ENCODE measurements at places on chromosomes 3 and 15. TPM values are rescaled to one million over a fixed set of nuclear protein-coding genes. Genes with fewer than 3 reads are reported as not detected.

GRCh38 chr15:64013179-64014062 is 32.9 kb downstream of the DAPK2 start:
- DNase-seq, result no peak

Gene GP5
- not detected for total RNA-seq

Gene OXTR
- 0.79 TPM for total RNA-seq

DNA sequence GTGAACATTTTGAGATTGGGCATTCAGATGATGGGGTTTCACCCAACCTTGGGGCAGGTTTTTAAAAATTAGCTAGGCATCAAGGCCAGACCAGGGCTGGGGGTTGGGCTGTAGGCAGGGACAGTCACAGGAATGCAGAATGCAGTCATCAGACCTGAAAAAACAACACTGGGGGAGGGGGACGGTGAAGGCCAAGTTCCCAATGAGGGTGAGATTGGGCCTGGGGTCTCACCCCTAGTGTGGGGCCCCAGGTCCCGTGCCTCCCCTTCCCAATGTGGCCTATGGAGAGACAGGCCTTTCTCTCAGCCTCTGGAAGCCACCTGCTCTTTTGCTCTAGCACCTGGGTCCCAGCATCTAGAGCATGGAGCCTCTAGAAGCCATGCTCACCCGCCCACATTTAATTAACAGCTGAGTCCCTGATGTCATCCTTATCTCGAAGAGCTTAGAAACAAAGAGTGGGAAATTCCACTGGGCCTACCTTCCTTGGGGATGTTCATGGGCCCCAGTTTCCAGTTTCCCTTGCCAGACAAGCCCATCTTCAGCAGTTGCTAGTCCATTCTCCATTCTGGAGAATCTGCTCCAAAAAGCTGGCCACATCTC is 6.1 kb downstream of the RHO start:
- DNase-seq, result no peak

DNA sequence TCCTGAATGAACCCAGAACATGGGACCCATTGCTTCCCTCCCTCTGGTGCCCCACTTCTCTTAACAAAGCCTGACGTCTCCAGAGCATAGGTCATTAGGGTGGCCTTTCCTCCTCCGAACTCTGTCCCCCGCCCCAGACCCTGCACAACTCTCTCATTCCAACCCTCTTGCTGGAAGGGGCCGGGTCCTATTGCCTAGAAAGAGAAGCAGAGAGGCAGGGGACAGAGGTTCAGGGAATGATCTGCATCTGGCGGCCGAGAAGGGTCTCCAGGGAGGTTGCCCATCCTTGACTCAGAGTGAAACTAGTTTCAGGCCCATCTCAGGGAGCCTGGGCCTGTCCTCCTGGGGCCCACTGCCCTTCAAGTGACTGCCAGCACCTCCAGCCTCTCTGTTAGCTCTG is 79.0 kb downstream of the LINGO1 start:
- no peak for DNase-seq

GRCh38 chr3:70811880-70812279 is 499.4 kb upstream of the MDFIC2 start:
- no peak for DNase-seq

Gene ACKR2
- 2.4 TPM for total RNA-seq

DNA sequence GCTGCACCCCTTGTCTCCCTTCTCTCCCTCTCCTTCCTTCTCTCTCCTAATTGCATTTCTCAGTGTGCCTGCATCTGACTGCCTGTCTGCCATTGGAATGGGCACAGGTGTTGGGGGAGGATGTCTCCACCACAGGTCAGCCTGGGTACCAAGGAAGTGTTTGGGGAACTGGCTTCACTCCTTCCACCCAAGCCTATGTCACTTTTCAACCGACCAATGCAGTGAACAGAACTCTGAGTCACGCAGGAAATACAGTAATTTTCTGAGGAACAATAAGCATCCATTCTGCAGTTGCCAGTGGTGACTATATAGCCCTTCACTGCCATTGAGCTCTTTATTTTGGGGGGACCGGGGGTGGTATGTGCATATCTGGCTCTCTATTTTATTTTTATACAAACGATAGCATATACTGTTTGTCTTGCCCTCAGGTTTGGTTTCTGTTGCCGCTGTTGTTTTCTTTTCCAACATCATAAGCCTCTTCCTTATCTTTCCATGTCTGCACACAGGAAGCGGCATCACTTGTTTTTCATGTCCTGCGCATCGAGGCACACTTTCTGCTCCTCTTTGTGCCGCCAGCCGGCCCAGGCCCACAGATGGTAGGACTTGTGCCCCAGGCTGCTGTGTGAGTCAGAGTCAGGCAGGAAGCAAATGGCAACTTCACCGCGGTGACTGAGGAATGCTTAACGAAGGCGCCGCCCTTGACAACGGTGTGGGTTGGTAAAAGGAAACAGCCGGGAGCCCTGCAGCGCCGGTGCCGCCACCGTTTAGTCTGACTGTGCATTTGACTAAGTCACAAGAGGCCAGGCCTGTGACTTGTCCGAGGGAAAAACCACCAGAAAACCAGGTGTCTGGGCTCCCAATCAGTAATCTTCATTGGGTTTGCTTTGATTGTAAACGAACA is 21.1 kb upstream of the CDCP1 start:
- DNase-seq, result peak; percentile 80

DNA sequence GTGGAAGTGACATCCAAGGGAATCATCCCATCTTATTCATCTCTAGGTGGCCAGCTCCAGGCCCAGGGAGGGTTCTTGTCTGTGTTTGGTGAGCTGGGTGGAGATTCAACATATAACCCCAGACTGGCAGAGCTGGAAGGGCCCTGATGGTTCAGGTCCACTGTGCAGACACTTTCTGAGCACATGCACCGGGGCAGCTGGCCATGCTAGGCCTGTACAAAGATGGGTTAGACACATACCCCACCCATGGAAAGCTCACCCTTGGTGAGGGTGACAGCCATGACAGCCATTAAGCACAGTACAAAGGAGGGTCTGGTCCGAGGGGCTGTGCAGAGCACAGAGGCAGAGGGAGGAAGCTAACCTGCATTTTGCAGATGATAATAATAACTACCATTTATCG is 100.4 kb downstream of the CORO2B start:
- DNase-seq, result no peak

DNA sequence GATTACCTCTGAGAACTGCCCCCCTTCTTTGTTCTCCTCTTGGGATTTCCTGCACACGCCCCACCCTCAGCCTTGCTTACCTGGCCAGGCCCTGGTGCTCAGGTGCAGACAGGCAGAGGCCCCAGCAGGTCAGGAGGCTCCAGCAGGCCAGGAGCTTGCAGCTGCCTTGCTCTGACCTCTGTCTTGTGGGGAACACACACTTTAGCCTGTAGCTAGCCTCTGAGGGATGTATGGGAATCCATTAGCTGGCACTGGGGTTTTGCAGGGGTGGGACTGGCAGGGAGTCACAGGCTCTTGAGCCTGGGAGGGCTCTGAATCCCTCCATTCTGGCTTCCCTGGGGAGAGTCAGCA is 2.7 kb downstream of the SMAD6 start:
- no peak for DNase-seq

Gene NMB
- total RNA-seq, result 4.7 TPM

DNA sequence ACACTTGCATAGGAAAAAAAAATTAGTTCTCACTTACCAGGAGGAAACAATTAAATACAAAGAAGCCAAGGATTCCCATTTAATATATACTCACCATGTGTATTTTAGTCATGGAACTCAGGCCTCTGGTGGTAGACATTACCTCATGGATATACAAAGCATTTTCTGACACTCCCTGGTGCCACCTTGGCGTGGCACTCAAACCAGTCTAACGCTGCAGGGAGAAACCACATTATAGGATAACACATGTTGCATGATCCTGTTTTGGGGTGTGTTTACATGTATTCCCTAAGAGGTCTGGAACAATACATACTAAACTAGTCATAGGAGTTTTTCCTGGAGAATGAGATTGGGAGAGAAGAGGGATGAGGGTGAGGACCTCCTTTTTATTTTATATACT is 5.9 kb upstream of the RTF1 start:
- no peak for DNase-seq

DNA sequence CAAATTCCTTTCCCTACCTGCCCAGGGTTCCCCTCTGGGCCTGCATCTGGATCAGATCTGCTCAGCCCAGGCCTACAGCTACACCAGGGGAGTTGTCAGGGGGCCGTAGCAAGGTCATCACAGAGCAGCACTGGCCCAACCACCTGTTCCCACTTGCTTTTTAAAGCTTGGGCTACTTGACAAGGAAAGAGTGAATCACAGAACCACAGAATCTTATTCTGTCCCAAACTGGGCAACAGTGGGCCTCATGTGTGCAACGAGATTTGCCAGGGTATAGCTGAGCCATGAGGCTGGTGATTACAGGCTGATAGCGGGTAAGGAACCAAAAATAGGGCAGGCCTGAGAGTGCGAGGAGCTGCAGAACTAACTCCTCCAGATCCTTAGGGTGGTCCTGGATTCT is 66.7 kb downstream of the MYLK start:
- DNase-seq, result no peak

- no peak for DNase-seq
Observed at GRCh38 chr15:40793216-40793989, 13.5 kb upstream of the ZFYVE19 start.

Gene SECISBP2L
- 36.9 TPM for total RNA-seq

Gene LEKR1
- total RNA-seq, result 1.6 TPM

DNA sequence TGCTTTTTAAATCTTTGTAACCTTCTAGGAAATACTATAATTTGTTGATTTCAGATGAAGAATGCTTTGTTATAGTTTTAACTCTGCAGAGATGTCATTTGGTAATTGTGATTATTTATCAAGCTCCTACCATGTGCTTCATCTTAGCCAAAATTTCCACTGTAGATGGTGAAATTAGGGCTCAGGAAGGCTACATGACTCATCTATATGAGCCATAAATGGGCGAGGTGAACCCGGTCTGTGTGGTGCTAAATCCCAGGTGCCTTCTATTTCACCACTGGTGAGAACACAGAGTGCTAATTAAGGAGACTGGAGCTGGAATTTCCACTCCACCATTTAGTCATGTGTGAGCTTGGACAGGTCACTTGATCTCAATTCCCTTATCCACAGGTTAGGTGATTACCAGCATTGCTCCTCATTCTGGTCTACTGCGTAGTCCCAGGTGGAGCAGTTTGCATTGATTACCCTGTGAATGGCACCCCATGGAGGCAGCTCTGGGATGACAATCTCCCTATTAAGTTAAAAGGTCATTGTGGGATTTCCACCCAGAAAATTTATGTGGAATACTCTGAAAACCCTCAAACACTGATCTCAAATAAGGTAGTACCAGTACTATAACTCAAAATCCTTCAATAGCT is 2.8 kb upstream of the CCR3 start:
- no peak for DNase-seq

DNA sequence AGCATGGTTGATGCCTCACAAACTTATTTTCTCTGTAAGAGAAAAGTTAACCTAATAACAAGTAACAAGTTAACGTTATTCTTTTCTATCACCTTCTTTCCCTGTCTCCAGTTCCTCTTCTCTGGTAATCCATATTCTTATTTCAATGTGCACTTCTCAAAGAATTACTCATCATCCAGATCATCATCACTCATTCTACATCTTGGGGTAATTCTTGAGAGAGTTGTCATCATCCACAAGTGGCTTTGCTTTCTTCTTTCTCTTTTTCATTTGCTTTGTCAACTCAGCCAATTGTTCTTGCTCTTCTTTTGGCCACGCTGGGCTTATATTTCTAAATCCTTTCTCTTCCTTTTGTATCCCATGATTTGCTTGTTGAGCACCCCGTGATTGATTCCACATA is 20.8 kb upstream of the RNF111 start:
- DNase-seq, result no peak

Gene GATM
- 29.6 TPM for total RNA-seq

Gene SPINK8
- total RNA-seq, result not detected

DNA sequence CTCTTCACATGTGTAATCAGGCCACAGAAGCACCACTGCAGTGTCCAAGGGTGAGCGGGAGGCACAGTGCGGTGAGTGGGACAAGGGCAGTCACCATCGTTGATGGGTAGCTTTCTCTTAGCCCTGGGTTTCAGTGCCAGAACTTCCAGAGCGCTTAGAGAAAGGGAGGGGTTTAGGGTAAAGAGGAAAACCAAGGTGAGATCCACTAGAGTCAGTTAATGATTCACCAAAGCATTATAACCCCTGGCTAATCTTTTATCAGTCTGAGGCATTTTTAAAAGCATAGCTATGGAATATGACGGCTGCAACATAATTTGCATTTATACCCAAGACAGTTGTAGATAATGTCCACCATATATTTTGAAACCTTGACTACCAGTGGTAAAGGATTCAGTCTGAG is 94.8 kb downstream of the SHQ1 start:
- DNase-seq, result no peak

All from right cardiac atrium (tissue), 5 donors.